MG63 (cell line): ENCODE measurements at places on chromosomes 7 and 10. TPM values are rescaled to one million over a fixed set of nuclear protein-coding genes. Genes with fewer than 3 reads are reported as not detected.
A peak's percentile ranks its signal among the peaks of the same experiment; 100 is the strongest.

DNA sequence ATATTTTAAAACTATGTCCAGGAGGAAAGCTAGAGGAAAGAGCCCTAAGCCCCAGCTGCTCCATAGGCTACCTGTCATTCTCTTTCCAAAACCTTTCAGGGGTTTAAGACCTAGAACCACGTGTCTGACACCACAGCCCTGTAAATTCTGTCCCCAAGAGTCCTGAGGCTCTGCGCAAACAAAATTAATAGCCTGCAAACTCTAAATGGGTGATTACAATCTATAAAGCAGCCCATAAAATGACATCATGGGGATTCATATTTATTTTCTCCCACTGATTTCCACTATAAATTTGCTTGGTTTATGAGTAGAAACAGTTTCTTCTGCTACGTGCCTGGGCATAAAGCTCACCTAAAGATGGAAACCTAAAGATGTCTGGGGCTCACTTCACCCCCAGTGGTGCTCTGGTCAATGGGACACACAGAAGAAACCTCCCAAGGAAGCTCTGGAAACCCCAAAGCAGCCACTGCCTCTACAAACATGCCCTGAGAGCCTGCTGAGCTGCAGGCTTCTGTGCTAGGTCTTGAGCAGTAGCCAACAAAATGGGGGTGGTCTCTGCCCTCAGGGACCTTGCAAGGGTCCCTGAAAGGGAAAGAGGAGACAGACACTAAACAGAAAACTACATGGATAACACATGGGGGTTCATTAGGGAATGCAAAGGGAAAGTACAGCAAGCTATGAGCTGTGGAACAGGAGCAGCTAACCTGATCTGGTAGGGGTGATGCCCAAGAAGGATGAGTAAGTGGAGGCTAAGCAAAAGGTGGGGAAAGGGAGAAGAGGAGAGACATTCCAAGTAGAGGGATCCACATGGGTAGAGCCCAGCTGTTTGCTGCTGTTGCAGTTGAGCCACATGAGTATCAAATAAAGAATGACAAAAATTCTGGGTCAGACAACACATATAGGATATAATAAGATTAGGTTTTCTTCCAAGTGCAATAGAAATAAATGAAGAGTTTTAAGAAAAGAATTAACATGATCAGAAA lies 331.7 kb downstream of the KCNMA1 start:
- DNase-seq, result peak; percentile 47

DNA sequence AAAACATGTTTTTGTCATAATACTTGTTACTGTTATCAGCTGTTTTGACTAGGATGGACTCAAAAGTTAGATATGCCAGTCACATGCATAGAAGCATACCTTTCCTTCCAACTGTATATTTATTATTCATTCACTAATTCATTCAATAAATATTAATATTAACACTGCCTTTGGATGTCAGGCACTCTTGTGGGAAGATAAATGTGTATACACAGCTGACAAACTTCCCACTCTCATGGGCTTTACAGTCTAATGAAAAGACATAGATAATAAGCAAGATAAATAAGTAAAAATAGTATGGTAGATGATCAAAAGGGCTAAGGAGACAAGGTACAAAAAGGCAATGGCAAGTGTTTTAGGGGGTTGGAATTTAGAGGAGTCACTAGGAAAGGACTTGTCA lies 180.1 kb upstream of the SMIM30 start:
- no peak for DNase-seq

DNA sequence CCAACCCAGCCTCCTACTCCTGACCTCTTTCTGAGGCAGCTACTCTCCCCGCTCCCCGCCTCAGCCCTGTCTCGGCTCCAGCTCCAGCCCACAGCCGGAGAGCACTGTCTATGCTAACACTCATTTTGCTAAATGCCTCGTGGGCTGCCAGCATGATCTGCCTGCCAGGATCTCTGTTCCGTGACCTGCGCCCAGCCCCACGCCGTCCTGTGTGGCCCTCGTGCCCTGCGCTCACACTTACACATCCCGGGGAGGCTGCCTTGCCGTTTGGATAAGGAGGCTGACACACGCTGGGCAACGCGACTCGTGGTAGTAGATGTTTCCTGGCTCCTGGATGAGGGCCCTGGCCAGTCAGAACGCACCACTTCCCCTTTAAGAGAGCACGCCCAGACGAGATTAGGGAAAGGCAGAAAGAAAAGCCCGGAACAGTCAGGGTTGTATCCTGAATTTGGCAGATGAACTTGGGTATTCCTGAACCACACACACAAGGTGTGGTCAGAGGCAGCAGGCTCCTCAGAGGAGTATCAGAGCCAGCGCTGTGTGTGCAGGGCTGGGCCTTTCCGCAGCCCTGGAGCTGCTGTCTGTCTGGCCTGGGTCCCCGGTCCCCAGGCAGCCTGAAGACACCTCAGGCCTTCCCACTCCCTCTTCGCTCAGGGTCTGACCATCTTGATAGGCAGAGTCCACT lies 97.7 kb upstream of the EFCAB10 start:
- peak; percentile 79 for DNase-seq

GRCh38 chr10:53440601-53441000 lies 668.0 kb upstream of the MBL2 start:
- DNase-seq, result no peak

DNA sequence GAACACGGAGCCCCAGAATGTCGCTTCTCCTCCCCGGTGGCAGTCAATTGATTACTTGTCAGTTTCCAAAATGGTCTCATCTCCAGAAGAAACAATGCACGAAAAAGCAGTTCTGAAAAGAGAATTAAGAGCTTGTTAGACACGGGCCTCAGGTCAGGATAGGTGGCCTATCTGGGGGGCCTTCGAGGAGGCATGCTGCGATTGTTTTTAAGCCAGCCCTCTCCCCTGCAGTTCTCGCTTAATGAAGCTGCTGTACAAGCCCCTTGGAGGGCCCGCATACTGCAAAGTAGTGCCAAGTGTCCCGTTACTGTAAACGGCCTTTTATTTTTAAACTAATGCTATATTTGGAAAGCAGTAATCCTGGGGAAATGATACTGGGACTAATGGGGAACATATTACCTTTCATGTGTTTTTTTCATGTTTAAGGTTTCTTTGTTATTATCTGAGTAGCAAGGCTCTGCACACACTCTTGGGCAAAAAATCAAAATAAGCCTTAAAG lies 114.8 kb upstream of the TCF7L2 start:
- no peak for DNase-seq

- DNase-seq, result no peak
Observed at GRCh38 chr7:75536491-75536890, 44.4 kb downstream of the SPDYE5 start.

DNA sequence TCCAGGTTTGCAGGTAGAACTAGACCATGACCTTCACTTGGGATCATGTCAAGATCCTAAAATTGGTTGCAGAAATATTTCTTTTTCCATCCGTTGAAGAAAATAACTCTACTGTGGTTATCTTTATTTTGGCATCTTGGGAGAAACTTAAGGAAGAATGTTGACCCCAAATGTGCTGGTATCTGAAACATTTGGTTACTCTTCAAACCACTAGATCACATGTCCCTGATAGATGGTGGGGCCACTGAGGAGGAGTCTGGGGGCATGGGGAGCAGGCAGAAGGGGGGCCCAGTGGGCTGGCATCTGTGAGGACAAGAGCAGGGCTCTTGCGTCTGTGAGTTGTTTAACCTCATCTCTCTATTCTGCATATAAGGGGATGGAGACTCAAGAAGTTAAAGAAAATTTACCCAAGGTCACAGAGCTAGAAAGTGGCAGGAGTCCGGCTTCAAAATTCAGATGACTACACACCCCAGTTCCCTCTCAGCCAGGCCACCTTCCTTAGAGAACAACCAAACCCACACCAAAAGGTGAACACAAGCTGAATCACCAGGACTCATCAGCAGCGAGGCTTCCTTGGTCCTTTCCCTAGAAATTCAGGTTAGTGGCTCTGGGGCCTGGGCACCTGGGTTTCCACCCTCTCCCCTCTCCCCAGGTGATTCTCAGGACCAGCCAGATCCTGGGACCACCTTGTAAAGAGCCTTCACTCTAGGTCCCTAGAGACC lies 40.6 kb upstream of the SRGN start:
- no peak for DNase-seq

GRCh38 chr7:113087071-113087998 lies 708 bp upstream of the GPR85 start:
- DNase-seq, result peak; percentile 44

GRCh38 chr7:114548081-114548980 lies 133.7 kb downstream of the FOXP2 start:
- DNase-seq, result no peak

GRCh38 chr10:8245131-8245813 lies 190.8 kb downstream of the GATA3 start:
- no peak for DNase-seq

DNA sequence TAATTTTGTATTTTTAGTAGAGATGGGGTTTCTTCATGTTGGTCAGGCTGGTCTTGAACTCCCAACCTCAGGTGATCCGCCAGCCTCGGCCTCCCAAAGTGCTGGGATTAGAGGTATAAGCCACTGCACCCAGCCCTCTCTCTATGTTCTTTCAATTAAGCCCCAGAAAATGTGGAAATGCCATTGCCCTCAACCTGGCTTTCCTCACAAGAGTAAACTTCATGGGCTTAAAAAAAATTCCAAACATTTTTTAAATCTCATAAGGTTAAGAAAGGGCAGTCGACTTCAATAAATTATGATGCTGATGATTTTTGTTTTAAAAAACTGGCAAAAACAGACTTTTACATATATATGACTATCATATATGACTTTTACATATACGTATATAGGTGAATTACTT lies 107.6 kb downstream of the TES start:
- DNase-seq, result peak; percentile 3

DNA sequence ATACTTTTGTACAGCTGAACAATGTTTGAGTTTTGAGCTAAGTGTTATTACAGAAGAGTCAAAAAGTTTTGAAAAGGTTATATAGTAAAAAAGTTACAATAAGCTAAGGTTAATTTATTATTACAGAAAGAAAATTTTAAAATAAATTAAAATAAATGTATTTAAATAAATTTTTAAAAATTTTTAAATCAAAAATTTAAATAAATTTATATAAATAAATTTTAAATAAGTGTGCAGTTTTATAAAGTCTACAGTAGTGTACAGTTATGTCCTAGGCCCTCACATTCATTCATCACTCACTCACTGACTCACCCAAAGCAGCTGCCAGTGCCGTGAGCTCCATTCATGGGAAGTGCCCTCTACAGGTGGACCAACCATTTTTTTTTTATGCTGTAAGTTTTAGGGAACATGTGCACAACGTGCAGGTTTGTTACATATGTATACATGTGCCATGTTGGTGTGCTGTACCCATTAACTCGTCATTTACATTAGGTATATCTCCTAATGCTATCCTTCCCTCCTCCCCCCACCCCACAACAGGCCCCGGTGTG lies 462.9 kb upstream of the ZMIZ1 start:
- DNase-seq, result peak; percentile 68

DNA sequence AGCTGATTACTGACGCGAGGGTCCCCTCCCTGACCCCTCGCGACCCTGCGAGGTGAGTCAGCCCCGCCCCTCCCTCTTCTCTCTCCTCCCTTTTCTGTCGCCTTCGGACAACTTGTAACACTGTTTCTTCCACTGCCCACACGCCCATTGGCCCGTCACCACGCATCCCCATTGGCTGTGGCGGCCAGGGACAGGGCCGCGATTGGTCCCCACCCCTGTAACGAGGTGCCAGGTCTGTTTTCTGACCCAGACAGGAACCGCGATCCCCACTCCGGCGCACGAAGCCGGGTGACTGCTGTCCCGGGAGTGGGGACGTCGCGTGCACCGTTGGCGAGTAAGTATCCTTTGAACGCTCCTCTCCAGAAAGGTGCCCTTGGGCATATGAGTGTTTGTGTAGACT lies at the start of gene STRA8:
TSS of gene STRA8 (plus strand) at position 269 of the 400 bp plus-strand sequence. CDS start 6,687 bp downstream, outside the sequence.
- no peak for DNase-seq

- DNase-seq, result no peak
Observed at GRCh38 chr10:88642209-88642608, 22.0 kb upstream of the LIPF start.

DNA sequence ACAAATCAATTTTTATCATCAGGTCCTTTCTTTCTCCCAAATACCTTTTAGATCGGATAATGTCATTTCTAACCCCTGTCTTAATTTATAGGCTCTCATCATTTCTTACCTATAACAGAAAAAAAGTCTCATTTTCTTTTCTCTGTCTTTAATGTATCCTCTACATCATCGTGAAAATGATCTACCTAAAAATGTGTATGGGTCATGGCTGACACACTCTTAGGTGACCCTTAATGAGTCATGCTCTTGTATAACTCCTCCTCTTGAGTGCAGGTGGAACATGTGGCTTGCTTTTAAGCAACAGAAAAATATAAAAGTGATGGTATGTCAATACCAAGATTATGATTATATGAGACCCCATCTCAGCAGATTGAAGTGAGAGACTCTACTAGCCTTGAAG lies 139.4 kb downstream of the SEMA3C start:
- no peak for DNase-seq

DNA sequence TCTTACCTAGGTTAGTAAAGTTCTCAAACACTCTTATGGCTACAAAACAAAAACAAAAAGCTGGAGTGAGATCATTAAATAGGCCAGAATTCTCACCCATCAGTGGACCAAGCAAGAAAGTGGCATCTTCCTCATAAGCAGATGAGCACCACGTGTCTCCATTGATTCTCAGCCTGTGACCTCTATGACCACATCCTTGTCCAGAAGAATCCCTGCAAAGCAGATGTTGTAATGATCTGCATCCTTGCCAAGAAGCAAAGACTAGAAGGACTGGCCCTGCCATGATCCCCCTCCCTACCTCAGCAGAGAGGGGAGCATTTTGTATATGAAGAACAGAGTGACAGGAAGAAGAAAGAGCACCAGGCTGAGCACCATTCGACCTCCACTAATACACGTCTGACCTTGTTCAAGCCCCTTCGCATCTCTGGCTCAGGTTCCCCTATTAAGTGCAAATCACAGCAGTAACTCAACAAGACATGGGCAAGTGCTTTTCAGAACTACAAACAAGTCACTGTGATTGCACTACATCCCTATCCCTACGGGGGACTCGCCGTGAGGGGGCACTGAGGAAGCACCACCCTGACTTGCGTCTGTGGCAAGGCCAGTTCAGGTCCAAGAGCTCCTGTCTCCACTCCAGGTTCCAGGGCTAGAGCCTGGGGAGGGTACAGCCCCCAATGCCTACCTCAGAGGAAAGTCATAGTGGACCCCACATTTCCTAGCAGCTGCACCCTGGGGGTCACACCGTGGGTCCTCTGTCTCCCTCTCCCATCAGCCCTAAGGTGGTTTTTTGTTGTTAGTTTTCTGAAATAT lies 22.2 kb upstream of the RASSF4 start:
- DNase-seq, result no peak

- DNase-seq, result no peak
Observed at GRCh38 chr7:137960020-137960419, 41.9 kb downstream of the CREB3L2 start.

GRCh38 chr10:47370878-47371277 lies 13.2 kb downstream of the ZNF488 start:
- DNase-seq, result no peak

FRA10AC1 gene
- 1.9 and 4.2 TPM in 2 replicates for total RNA-seq

NAT16 gene
- total RNA-seq, result not detected in 2 replicates

RAMP3 gene
- total RNA-seq, result not detected in 2 replicates

COL1A2 gene
- total RNA-seq, result 218 and 306 TPM in 2 replicates

ANKRD30A gene
- not detected in 2 replicates for total RNA-seq

STAMBPL1 gene
- 23.1 and 27.3 TPM in 2 replicates for total RNA-seq

KIAA1549 gene
- 0.57 and 1.1 TPM in 2 replicates for total RNA-seq
